Stimulated activated CD4-positive, alpha-beta T cell treated with anti-CD3 and anti-CD28 coated beads, TNF-alpha, amount 100 ng/mL, for 1 hour (primary cell): ENCODE measurements at places on chromosomes 5 and 9.

- no peak for DNase-seq
Observed at GRCh38 chr5:132003170-132003744, 8.2 kb downstream of the ACSL6 start.

DNA sequence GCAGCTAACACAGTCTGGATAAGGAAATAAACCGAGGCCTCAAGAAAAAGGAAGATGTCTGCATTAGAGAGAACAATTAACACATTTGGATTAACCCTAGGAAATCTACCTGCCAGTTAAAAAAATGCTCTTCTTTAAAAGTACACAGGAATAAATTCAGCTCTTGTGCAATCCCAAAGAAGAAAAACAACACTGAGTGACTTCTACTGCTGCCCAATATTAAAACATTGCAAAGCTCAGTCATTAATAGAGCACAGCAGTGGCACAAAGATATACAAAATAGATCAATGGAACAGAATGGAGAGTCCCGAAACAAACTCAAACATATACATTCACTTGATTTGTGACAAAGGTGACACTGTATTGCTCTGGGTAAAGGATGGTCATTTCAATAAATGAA is 119.7 kb downstream of the GNAQ start:
- no peak for DNase-seq

- DNase-seq = no peak
Observed at GRCh38 chr9:108211411-108211955, 644.3 kb downstream of the ACTL7B start.

GRCh38 chr9:90801241-90801972 is at the start of gene SYK:
Gene SYK (plus strand): TSS chr9:90801819. CDS start chr9:90843899, 42,080 bp downstream.
- no peak for DNase-seq

- no peak for DNase-seq
Observed at GRCh38 chr5:146103594-146103993, 1.8 kb downstream of the PLAC8L1 start.
